Lung microvascular endothelial cell (primary cell): ENCODE measurements at places on chromosomes 11 and 22. TPM values are rescaled to one million over a fixed set of nuclear protein-coding genes. Genes with fewer than 3 reads are reported as not detected.

POU2AF3 gene
- total RNA-seq = not detected in 2 replicates

TBCEL gene
- total RNA-seq = 16.3 and 29.4 TPM in 2 replicates

ASPHD2 gene
- total RNA-seq = 1.1 and 1.6 TPM in 2 replicates

CCDC15 gene
- total RNA-seq = 1.5 and 1.6 TPM in 2 replicates

GRCh38 chr11:66278363-66279091 is 552 bp downstream of the CNIH2 start:
- DNase-seq = peak; percentile 16

- no peak for DNase-seq
Observed at GRCh38 chr22:39422101-39422500, 22.5 kb downstream of the TAB1 start.

- no peak for DNase-seq
Observed at GRCh38 chr22:39677967-39678366, 107.4 kb downstream of the CACNA1I start.

DNA sequence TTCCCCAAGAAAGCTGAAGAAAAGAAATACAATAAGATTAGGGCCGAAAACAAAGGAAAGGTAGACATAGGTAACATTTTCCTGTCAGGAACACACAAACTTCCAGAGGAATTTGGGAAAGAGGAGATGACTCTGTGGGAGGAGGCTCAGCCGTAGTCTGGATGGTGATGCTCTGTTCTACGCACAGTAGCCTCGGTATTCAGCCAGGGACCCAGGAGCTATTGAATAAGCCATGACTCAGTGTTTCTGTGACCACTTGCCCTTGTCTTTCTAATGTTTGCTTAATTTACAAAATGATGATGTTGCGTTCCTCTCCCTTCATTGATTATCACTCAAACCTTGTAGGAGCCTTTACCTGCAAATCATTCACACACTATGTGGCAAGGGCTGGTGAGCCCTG is 745.0 kb downstream of the NTM start:
- DNase-seq = no peak

DNA sequence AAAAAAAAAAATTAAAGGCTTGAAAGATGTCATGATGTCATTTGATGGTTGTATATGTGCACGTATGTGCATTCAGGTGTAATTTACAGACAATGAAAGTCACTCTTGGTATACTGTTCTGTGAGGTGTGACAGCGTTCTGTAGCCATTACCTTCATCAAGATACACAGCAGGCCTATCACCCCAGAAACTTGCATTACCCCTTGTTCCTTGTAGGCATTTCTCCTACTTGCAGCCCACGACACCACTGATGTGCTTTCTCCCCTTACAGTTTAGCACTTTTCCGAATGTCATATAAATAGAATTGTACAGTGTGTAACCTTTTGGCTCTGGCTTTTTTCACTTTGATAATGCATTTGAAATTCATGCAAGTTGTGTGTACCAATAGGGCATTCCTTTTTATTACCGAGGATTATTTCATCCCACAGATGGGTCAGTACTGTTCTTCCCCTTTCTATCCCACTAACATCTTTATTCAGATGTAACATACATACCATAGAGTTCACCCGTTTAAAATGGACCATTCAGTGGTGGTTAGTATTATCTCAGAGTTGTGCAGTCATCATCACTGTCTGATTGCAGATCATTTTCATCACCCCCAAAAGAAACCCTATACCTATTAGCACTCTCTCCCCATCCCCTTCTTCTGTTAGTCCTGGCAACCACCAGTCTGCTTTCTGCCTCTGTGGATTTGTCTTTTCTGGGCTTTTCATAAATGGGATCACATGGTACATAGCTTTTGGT is 30.3 kb downstream of the BCR start:
- no peak for DNase-seq

- no peak for DNase-seq
Observed at GRCh38 chr11:94525546-94526324, 13.5 kb downstream of the C11orf97 start.

- DNase-seq = no peak
Observed at GRCh38 chr11:7515447-7515886, 1.7 kb downstream of the PPFIBP2 start.
